SIG-M5 (cell line): ENCODE measurements at places on chromosomes 5 and 9.

DNA sequence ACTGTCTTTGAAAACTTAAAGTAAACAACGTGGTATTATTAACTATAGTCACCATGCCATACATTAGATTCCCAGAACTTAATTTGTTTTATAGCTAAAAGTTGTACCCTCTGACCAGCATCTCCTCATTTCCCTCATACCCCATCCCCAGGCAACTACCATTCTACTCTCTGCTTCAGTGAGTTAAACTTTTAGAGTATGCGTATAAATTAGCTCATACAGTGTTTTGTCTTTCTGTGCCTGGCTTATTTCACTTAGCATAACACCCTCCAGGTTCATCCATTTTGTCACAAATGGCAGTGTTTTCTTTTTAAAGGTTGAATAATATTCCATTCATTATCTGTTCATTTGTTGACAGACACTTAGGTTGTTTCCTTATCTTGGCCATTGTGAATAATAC is 14.2 kb downstream of the COMMD10 start:
- DNase-seq: no peak

- DNase-seq: no peak
These were observed 167.0 kb downstream of the MED27 start for GRCh38 chr9:131912671-131913070.

- no peak for DNase-seq
These were observed 330.3 kb downstream of the GADD45G start for GRCh38 chr9:89935115-89935514.

DNA sequence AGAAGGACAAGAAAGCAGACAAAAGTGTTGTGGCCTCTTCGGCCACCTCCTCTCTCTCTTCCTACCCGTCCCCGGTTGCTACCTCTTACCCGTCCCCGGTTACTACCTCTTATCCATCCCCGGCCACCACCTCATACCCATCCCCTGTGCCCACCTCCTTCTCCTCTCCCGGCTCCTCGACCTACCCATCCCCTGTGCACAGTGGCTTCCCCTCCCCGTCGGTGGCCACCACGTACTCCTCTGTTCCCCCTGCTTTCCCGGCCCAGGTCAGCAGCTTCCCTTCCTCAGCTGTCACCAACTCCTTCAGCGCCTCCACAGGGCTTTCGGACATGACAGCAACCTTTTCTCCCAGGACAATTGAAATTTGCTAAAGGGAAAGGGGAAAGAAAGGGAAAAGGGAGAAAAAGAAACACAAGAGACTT is 2.4 kb downstream of the EGR1 start:
- no peak for DNase-seq

DNA sequence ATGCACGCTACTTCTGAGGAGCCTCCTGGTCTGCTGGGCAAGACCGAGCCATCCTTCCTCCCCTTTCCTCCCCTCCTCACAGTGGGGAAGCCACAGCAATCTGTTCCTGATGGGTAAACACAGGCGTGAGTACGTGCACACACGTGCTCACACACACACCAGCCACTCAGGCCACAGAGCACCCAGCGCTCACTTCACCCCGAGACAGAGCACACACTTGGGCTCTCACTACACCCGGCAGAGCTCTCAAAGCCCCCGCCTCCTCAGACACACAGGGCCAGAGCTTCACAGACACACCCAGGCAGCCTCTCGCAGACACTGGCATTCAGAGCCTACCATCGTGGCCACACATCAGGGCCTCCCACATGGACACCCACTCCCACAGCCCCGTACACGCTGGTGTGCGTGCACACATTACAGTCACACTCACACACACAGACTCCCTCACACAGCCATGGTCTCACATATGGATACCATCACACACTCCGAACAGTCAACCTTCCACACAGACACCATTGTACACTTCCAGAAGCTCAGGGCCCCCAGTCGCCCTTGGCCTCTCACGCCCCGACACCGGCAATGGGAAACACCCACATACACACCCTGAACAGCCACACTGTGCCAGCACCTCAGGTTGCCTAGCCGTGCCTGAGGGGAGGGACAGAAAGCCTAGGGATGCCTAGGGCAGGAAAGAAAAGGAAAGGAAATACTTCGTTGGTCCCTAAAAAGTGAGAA is 13.5 kb downstream of the CNTFR start:
- DNase-seq: no peak

GRCh38 chr5:87048156-87048555 is 219.5 kb upstream of the RASA1 start:
- no peak for DNase-seq

GRCh38 chr5:88128813-88129212 is 139.8 kb downstream of the TMEM161B start:
- DNase-seq: no peak

GRCh38 chr5:55988979-55989638 is 5.7 kb downstream of the IL6ST start:
- no peak for DNase-seq

- no peak for DNase-seq
These were observed 44.1 kb upstream of the FSD1L start for GRCh38 chr9:105403552-105404248.

DNA sequence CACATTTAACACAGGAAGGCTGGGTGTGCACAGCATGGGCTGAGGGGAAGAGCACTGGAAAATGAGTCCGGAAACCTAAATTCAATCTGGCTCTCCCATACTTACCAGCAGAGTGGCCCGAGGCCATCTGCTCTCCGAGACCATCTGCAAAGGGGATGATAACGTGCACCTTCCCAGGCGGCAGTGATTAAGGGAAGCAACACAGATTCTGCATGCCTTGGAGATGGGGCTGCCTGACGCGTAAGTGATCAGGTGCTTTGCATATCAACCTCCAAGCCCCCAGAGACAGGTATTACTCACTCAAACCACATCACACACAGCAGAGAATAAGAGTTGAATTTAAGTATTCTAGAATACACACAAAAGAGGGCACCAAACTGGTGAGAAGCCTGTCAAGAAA is 9.1 kb downstream of the EPB41L4B start:
- no peak for DNase-seq

DNA sequence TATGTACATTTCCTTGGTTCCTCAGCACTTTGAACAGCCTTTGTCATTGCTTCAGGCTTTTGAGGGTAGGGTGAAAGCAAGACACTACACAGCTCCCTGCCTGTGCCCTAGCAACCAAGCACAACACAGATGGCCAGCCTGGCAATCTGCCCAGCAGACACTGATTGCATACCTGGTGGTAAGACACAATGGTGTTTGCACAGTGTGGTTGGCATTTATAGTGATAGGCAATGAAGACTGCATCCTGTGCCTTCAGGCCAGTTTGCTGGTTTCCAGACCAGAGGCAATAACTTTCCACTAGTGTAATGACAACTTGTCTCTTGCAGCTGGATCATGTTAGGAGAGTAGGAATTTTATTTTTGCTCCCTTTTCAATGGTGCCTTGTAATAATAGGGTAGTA is 144.5 kb upstream of the TNC start:
- DNase-seq: no peak

DNA sequence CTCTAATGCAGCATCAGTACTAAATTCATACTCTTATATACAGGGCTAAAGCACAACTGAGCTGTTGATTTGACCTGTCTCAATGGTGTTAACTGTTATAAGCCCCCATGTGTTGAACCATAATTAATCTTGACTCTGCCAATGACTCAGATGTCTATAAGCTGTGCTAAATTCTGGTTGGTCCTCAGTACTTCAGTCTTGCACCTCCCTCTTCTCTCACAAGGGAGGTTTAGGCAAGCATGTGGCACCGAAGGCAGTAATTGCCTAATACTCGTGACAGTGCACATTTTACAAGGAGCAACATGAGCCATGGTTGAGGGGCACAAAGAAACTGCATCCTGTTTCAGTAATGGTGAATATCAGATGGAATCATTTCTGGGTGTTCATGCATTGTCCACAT is 255.9 kb downstream of the TRPM3 start:
- no peak for DNase-seq

DNA sequence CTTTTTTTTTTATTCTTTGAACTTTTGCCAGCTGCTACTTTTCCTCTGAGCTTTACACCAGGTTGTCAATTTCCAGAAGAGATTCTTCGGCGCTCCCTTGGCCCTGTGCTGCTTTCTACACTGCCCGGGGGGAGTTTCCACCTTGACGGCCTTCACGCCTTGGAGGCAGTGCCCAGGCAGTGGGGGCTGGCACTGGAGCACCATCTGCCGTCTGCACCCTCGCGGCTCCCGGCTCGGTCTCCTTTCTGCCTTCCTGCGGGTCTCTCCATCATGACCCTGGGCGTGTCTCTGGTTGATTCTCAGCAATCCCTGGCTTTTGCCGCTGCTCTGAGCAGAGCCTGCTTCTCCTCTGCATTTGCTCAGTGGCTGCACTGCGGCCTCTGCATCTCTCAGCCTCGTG is 2.9 kb downstream of the SLC6A18 start:
- DNase-seq: no peak

- no peak for DNase-seq
These were observed 56.7 kb downstream of the TSSK1B start for GRCh38 chr5:113378081-113378480.

DNA sequence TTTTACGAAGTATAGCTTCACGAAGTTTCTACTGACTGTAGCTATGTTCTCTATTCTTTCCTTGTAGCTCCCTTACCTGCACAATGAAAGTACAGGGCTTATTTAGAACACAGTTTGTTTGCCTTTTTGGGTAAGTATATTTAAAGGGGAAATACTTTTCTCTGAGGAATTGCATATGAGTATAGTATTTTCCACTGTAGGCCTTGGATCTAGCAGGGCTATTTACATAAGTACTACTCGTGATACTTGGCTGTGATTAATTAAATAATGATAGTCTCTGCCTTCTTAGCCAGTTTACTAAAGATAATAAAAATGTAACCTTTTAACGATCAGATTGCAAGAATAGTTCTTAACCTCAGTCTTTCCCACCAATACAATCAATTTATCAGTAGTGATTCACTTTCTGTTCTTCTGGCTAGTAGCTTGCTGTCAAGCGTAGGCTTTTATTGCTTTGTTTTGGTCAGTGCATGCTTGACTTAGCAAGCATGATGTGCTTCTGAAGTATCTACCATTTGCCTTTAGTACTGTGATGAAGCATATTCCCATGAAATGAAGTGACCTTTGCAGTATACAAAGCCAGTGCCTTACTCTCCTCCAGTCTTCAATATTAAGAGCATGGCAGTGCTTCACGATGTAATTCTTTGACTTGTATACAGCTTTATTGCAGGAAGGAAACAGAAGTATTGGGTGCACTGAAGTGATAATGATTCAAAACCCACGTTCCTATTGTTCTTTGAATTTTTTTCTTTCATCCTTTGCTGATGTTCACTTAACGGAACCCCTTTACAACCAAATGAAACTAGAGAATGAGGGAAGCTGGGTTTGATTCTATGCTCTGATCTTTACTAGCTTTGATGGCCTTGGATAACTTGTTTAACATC is 64.2 kb downstream of the SLC44A1 start:
- DNase-seq: no peak

DNA sequence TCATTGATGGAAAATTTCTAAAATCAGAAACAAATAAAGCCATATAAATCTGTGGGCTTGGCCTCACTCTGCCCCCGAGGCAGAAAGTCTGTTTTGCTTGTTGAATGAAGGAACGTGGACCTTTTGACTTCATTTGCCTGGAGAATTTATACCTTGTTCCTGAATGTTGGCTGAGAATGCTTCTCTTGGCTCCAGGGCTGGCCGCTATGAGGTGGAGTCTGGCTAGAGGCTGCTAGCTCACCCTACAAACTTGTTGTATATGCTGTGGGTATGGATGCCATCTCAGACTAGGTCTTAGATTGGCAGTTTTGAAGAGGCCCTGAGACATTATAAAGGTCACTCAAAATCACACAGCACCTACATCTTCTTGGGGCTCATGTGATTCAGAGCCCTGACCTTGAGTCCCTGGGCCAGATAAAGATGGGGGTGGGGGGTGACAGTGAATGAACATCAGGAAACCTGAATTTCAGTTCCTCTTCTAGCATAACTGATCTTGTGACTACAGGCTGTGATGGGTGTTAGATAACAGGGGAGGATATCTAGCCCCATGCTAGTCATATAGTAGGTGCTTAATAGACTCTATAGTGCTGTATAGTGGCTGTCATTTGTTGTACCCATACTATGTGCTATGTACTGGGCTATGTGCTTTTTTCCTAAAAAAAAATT is 2.8 kb downstream of the GM2A start:
- no peak for DNase-seq

DNA sequence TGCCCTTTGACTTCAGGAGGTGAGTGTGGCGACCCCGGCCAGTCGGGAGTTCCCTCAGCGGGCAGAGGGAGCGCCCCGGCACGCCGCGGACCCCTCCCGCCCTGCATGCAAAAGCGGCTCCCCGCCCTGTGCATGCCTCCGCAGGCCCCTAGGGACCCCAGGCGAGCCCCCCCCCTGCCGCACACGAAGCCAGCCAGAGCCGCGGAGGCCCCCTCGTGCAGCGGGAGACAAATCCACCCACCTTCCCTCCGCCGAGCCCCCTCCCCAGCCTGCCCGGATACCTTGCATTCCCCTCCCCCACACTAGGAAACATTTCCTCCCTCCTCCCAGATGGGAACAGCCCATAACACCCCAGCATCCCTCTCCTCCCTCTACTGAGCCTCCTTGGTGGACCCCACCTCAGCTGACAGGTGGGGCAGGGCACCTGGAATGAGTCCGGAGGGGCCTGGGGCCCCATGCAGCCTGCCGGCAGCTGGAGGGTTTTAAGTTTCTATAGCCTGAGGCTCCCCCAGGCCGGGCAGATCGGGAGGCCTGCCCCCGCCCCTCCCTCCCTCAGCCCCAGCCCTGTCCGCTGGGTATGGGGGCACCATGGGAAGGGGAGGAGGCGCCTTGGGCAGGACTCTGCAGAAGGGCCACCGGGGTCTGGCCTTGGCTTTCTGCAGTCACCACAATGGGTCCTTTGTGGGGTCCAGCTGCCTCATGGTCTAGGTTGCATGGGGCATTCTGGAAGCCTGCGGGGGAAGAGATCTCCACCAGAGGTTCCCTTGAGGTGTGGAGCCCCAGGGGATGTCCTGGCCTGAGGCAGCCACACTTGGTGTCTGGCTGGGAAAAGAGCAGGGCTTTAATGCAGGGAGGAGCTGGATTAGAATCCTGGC is 601 bp downstream of the ERGIC1 start:
- no peak for DNase-seq

DNA sequence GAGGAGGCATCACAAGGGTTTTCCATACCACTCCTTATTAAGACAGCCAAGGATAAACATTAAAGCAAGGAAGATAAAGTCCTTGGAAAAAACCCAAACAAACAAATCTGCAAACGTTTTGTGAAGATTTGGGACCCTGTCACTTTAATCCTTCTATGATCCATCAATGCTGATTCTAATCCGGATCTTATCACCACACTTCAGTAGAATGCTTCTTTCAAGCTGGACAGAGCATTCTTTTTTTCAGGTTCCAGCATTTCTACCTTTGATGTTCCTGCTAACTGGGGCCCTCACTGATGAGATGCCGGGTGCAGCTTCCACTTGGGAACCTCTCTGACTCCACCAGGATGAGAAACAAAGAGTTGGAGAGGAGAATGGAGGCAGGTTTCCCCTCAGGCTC is 132.8 kb upstream of the SHB start:
- DNase-seq: no peak
